ENCODE measurements at places on chromosomes 6 and 20.

- no peak for DNase-seq
Measured at GRCh38 chr20:1595333-1595732, 24.5 kb downstream of the SIRPB1 start.

GRCh38 chr20:18543216-18543615, 24.0 kb upstream of the SMIM26 start:
- no peak for DNase-seq

DNA sequence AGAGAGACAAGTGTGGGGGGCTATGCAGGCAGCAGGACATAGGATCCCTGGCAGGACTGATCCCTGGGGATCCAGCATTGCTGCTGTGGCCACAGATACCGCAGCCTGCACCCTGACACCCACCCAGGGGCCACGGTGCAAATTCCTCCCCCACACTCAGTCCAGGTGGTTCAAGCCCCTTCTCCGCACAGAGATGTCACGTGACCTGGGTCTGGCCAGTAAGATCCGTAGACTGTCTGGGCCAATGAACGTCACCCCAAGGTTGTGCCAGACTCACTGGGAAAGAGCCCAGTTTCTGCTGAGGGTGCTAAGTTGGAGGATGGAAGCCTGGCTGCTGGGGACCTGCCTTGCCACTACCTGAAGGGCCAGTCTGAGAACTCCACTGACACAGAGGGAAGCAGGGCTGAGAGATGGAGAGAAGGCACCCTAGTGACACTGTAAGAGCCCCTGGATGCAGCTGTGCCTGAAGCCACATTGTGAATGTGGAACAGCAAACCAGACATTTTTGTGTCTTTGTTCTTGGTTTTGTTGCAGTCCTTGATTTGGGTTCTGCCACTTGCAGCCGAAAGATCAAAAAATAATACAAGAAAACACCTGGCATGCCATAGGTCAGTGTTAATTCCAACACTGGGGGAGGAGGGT, 228.6 kb downstream of the PREX1 start:
- no peak for DNase-seq

GRCh38 chr6:137417396-137417795, 76.8 kb downstream of the OLIG3 start:
- DNase-seq = no peak

GRCh38 chr20:45041464-45042337, 59.2 kb downstream of the KCNS1 start:
- no peak for DNase-seq

All from activated naive CD4-positive, alpha-beta T cell (primary cell).